ENCODE measurements at places on chromosomes 5 and 9.

DNA sequence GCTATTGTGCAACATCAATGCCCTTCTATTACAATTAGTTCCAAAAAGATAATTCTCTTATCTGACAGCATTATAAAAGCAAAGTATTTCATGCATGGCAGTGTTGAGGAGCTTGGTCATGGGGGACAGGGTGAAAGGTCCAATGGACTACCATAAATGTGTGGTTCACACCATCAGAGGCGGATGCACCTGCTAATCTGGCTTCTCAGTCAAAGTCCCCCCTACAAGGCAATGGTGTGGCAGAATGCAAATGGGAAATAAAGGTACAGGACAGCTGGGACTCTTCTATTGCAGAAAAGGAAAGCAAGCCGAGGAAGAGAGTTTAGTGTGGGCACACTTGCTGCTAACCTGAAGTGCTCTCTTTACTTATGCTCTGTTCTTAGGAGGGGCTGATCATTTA lies 369.1 kb downstream of the NDUFS4 start:
- DNase-seq, result no peak

- no peak for DNase-seq
Observed at GRCh38 chr9:109574061-109574882, 76.2 kb upstream of the PTPN3 start.

DNA sequence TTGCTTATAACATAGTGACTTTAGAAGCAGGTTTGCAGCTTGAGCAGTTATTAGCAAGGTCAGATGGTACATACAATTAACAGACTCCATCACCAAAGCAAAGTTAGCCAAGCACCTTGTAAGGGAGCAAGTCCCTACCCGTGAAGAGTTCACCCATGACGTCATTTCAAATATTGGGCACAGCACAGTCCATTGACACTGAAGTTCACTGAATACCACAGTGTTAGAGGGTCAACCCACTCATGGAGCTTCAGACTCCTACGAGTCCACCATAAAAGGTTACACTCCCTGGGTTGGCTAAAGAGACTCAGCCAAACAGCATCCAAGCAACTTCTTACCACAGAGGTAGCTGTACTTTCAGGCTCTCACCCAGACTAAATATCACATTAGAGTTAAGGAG lies 77.5 kb downstream of the GALNT10 start:
- no peak for DNase-seq

- no peak for DNase-seq
Observed at GRCh38 chr5:113187906-113188305, 211.3 kb downstream of the DCP2 start.

- DNase-seq, result no peak
Observed at GRCh38 chr9:131692612-131693562, 47.0 kb downstream of the RAPGEF1 start.

DNA sequence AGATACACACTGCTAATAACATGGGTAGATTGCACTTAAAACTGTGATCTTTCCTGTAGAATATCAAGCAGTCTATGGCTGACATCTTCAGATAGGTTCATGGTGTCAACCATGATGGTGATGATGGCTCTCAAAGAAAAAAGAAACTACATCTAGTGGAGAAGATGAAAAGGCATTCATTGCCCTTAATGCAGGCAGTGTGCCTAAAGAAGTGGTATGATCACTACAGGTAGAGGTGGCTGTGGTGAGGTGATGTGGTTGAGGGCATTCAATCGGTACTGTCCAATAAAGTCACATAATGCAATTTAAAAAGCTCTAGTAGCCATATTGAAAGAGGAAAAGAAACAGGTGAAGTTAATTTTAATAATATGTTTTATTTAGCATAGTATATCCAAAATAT lies 3.1 kb upstream of the IFNB1 start:
- no peak for DNase-seq

GRCh38 chr5:144060598-144060997 lies 109.9 kb downstream of the YIPF5 start:
- DNase-seq, result no peak

- DNase-seq, result peak; percentile 52
Observed at GRCh38 chr5:169637549-169638121, 560 bp downstream of the DOCK2 start.

GRCh38 chr5:32712481-32713360 lies 1.6 kb downstream of the NPR3 start:
- DNase-seq, result peak; percentile 72

- no peak for DNase-seq
Observed at GRCh38 chr9:126392662-126393371, 66.2 kb downstream of the MVB12B start.

- no peak for DNase-seq
Observed at GRCh38 chr5:23614422-23614821, 107.0 kb downstream of the PRDM9 start.

DNA sequence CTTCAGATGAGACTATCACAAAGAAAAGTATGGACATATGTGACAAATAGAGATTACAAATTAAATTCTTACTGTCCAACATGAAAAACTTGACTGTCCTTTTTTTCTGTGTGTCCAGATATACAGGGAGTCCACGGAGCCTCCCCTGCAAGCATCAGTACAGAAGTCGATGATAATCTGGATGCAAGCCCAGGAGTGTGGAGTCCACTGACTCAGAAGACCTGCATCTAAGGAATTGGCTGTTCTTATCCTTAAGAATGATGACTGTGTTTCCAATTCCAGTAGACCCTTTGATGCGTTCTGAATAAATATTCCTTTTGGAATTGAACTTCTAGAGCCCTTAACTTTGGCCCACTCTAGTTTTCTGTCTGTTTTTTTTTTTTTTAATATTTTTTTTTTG lies 56.7 kb upstream of the TAF11L2 start:
- DNase-seq, result no peak

GRCh38 chr5:172575416-172575815 lies 65.6 kb upstream of the NEURL1B start:
- DNase-seq, result no peak

- DNase-seq, result no peak
Observed at GRCh38 chr5:167947306-167947705, 344.1 kb upstream of the WWC1 start.

- DNase-seq, result no peak
Observed at GRCh38 chr5:10577371-10578292, 13.8 kb downstream of the ANKRD33B start.

DNA sequence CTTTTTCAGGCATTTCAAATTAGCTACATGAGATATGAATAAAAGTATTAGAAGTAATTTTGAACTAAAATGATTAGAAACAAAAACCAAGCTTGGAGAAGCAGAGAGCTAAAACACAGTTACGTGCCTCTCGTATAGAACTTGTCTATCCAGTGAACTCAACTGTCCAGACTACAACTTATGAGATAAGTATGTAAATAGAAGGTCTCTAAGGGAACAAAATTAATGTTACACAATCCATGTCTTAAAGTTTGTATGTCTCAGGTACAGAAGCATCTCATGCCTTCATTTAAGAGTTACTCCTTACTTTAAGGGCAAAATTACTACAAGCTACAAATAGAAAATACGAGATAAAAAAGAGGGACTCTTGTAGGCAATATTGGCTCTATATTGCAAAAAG lies 316.8 kb downstream of the CETN3 start:
- no peak for DNase-seq

DNA sequence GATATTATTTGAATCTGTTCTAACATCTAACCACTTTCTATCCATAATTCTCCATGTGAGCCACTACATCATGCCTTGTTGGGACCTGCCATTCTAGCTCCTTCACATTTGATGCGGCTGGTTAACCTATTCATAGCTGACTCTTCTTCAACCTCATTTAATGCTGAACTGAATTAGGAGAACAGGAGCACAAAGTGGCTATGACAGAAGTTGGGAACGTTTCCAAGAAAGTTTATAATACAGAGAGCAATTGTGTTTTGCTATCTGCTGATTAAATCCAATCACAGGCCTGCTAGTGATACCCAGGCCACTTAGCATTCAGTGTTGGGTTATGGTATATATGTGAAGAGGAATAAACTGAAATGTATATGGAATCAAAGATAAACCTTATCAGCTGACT lies 440.3 kb downstream of the PTPRD start:
- DNase-seq, result no peak

DNA sequence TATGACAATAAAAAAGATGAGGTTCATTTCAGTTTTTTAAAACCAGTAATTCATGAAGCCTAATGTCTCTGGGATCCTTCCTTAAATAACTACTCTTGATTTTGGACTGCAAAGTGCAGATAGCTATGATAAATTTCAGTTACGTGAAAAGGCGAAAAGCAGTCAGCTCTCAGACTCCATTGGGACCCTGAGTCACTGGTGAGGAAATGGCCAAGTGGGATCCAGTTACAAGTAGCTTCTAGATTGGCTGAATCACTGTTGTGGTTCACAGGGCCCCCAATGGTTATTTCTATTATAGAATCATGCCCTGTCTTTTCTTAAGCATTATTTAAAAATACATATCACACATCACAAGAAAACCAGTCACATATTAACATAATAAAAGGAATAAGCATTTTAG lies 31.1 kb upstream of the PPP3R2 start:
- DNase-seq, result no peak

DNA sequence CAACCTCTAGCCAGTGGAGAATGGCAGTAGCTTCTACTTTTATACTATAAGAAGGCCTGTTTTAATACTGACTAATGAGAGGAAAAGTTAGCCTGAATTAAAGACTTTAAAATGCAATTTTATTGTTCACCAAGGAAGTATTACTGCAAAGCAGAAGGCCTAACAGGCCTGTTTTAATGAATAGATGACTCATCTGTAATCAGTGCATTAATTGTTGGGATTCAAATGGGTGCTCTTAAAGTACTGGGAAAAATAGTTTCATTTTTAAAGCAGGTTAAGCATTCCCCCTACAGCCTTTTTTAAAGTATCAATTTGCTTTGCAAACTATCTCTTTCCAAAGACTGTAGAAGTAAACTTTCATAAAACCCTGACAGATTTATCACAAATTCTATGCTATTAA lies 147.7 kb downstream of the SIL1 start:
- no peak for DNase-seq

DNA sequence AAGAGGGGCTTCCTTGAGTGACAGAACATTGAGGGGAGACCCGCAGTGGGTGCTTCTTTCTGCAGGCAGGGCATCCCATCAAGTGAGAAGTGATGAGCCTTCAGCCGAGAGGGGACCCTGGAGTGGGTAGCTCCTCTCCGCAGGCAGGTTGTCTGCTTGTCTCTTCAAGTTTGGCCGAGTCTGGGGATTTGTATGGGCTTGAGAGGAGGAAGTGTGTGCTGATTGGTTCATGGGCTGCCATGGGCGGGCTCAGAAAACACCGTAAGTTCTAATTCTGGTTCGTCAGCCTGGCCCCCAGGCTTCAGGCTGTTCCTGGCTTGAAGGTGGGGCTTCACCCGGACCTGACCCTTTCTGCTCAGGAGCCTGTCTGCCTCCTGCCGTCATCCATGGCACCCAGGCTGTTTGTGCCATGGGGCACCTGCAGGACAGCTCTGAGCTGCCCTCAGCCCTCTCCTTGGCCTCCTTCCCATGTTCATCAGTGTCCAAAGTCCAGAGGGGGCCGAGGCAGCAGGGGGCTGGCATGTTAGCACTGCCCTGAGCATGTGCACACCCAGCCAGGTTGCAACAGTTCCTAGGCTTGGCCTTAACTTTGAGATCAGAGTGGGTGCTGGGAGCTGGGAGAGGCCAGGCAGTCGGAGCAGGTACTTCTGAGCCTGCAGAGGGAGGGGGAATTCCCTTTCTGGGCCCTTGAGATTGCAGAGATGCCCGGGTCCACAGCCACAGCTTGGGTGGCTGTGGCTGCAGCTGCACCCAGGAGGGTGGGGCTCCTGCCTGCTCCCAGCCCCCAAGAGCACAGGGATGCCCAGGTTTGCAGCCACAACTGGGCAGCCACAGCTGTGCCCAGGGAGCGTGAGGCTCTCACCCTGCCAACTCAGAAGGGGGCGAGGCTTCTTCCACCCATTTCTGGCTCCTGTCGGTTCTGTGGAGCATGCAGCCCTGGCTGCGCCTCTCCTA lies 13.5 kb upstream of the DHFR start:
- DNase-seq, result no peak

GRCh38 chr9:130390390-130390789 lies 54.4 kb upstream of the ASS1 start:
- DNase-seq, result no peak

DNA sequence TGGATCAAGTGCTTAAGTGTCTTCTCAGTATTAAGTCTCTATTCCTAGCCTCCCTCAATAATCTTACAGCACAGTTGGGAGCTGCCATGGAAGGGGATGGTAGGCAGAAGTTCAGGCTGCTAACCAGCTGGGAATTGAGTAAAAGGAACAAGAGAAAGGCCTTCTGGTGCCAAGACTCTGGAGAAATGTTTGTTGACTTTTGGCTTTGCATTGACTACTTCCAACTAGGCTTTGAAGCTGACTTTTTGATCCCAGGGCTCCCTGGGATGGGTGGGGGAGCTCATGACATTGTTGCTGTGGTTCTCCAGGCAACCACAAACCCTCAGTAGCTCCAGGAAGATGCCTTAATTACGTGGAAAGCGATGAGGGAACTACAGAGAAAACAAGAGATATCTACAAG lies 85.2 kb upstream of the HTR4 start:
- no peak for DNase-seq

DNA sequence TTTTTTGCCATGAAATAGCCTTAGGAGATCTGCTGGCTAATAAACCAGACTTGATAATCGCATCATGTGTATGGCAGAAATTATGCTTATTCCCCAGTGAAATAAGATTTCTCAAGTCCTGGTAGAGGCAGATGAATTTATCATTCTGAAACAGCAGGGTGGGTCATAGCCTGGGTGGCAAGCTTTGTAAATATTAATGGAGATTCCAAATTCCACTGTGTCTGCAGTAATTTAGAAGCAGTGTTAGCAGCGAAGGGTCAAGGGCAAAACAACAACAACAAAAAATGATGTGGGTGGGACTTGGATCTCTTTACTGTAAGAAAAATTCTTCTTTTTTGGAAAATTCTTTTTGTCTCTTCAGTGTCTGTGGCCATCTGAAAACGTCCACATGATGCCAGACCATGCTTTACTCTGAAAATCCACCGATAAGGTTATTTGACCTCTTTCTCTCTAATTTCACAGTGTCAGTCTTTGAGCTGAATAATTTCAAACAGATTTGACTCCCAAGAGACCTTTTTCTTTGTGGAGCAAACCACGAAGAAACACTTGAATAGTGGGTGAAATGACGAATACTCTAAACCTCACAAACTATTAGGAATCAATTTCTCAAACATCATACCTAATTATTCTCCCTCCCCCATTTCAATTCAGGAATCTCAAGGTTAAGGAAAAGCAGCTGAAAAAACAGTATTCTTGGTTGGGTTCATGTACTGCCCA lies 106.0 kb upstream of the RPS23 start:
- DNase-seq, result no peak

GRCh38 chr5:39371367-39371635 lies 7.0 kb upstream of the C9 start:
- no peak for DNase-seq
